Naive thymus-derived CD4-positive, alpha-beta T cell (primary cell): ENCODE measurements at places on chromosomes 5 and 9. TPM values are rescaled to one million over a fixed set of nuclear protein-coding genes. Genes with fewer than 3 reads are reported as not detected.

GRCh38 chr5:154267516-154267915, 77.0 kb downstream of the GALNT10 start:
- H3K4me1 ChIP-seq: peaks cover 18% of the 10 kb centered on the region
- no peak for DNase-seq
- no peak overlapping the region for H3K27ac ChIP-seq
- no peaks in the 10 kb centered on the region for H3K36me3 ChIP-seq
- H3K27me3 ChIP-seq: no peaks in the 10 kb centered on the region
- H3K4me3 ChIP-seq: no peak overlapping the region

DNA sequence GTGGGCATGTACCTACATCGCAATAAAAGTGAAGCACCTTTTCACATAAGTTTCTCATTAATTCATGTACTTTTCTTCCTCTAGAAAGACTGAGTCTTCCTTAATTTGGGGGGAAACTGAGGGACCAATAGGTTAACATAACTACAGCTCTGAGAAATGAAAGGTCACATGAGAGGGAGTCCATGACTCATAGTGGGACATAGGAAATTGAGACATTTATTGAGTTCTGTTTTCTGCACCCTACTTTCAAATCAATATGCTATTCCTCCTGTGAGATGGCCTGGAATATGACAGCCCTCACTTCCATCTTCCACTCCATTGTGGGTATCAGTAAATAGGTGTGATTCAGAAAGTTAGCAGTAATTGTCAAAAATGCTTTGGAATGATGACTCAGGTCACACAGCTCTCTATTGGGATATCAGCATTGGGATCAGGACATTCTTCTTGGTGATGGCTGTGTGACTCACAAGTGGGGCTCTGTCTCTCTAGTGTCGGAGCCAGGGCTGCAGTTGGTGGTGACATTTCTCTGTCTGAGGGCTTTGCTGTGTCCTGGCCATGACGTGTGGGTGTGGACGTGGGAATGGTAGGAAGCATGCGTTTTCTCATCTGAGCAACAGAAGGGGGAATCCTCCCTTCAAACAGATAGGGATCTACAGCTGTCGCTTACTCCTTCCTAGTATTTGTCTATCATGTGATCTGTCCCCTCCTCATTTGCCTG, 125.0 kb downstream of the TRIO start:
- H3K27me3 ChIP-seq: peaks cover 5% of the 10 kb centered on the region
- H3K36me3 ChIP-seq: no peaks in the 10 kb centered on the region
- H3K27ac ChIP-seq: no peak overlapping the region

GRCh38 chr5:123436201-123436600, 13.0 kb upstream of the CEP120 start:
- H3K4me3 ChIP-seq: no peak overlapping the region
- DNase-seq: no peak
- no peaks in the 10 kb centered on the region for H3K4me1 ChIP-seq
- H3K36me3 ChIP-seq: no peaks in the 10 kb centered on the region
- H3K27me3 ChIP-seq: no peaks in the 10 kb centered on the region

GRCh38 chr9:29285818-29286217, 1712.5 kb upstream of the C9orf72 start:
- no peaks in the 10 kb centered on the region for H3K27me3 ChIP-seq
- H3K27ac ChIP-seq: no peak overlapping the region
- no peak overlapping the region for H3K4me3 ChIP-seq
- H3K36me3 ChIP-seq: no peaks in the 10 kb centered on the region
- no peak for DNase-seq

DNA sequence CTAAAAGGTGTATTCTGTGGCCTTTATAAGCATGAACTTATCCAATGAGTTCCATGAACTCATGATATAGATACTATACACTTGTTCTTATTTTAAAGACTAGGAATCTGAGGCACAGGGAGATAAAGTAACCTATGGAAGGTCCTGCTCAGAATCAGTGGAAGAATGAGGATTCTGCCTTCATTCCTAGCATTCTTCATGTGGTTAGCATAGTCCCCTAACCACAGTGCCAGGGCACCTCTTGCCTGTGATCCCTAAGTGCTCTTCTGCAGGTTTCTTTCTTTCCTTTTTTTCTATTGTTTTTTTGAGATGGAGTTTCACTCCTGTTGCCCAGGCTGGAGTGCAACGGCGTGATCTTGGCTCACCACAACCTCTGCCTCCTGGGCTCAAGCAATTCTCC, 174.1 kb downstream of the C9orf152 start:
- no peak overlapping the region for H3K4me3 ChIP-seq
- H3K36me3 ChIP-seq: no peaks in the 10 kb centered on the region
- H3K27ac ChIP-seq: no peak overlapping the region
- peaks cover 19% of the 10 kb centered on the region for H3K4me1 ChIP-seq
- DNase-seq: no peak
- no peaks in the 10 kb centered on the region for H3K27me3 ChIP-seq

- H3K4me1 ChIP-seq: peaks cover 16% of the 10 kb centered on the region
- no peak overlapping the region for H3K4me3 ChIP-seq
- DNase-seq: no peak
- peaks cover 46% of the 10 kb centered on the region for H3K36me3 ChIP-seq
- H3K27me3 ChIP-seq: no peaks in the 10 kb centered on the region
- H3K27ac ChIP-seq: no peak overlapping the region
Measured at GRCh38 chr5:175681968-175682340, 24.1 kb downstream of the HRH2 start.

CBY3 gene
- not detected for total RNA-seq

DNA sequence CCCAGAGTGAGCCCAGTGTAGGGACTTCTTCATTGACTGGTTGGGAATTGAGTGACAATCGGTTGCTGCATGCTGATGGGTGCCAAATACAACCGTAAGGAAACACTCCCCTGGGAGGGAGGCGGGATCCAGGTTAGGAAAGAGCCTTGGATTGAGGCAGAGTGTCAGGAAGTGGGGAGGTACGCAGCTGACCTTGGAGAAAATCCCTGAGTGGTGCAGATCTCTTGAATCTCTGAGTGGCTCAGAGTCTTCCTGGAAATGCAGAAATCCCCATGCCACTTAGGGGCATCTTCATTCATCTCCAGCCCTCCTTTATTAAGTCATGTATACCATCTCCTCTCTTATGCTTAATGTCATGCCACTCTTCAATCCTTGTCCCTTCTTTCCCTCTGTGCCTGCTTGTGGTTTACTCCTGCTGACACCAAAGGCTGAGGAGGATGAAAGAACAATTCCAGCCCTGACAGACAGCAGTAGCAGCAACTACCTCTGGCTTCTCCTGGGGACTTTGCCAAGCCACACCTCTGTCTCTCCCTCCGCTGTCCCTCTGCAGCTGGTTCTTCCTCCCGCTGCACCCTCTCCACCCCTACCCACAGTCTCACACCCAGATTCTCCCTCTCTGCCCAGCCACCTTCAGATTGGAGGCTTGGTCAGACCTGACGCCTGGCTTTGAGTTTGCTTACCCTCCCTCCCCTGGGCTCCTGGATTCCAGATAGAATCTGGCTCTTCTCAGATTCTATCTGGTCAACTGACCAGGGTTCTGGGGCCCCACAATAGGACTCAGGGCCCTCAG, 14.1 kb upstream of the LCP2 start:
- peak overlapping the region; percentile 39 for H3K4me3 ChIP-seq
- no peaks in the 10 kb centered on the region for H3K36me3 ChIP-seq
- DNase-seq: no peak
- H3K4me1 ChIP-seq: peaks cover 50% of the 10 kb centered on the region
- no peaks in the 10 kb centered on the region for H3K27me3 ChIP-seq
- peak overlapping the region; percentile 69 for H3K27ac ChIP-seq

GABRA1 gene
- total RNA-seq: not detected

- no peaks in the 10 kb centered on the region for H3K4me1 ChIP-seq
- DNase-seq: no peak
- no peak overlapping the region for H3K27ac ChIP-seq
- H3K36me3 ChIP-seq: no peaks in the 10 kb centered on the region
Measured at GRCh38 chr5:153429761-153430380, 60.6 kb upstream of the GRIA1 start.

DNA sequence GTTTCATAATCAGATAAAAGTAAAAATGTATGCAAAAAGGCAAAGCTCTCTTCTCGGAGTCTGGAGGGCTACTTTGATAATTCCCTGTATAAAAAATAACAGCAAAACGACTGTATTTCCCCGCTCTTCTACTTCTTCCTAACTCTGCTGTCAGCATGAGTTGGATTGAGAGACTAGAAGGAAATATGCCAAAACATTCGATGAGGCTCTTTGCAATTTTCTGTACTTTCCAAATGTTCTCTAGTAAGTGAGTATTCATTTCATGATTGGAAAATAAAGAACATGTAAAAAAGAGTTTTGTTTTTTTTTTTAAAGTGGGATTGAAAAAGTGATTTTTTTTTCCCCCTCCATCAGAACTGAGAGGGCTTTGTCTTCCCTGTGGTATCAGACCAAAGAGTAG, 677.5 kb downstream of the ACTL7B start:
- no peaks in the 10 kb centered on the region for H3K27me3 ChIP-seq
- no peaks in the 10 kb centered on the region for H3K4me1 ChIP-seq
- DNase-seq: no peak
- H3K4me3 ChIP-seq: no peak overlapping the region

GRCh38 chr5:59038798-59039295, 456.0 kb downstream of the RAB3C start:
- H3K4me3 ChIP-seq: peak overlapping the region; percentile 51
- DNase-seq: no peak
- H3K36me3 ChIP-seq: no peaks in the 10 kb centered on the region
- peak overlapping the region; percentile 86 for H3K27ac ChIP-seq
- H3K27me3 ChIP-seq: no peaks in the 10 kb centered on the region
- peaks cover 36% of the 10 kb centered on the region for H3K4me1 ChIP-seq

GGTA1 gene
- total RNA-seq: not detected in 2 replicates

DNA sequence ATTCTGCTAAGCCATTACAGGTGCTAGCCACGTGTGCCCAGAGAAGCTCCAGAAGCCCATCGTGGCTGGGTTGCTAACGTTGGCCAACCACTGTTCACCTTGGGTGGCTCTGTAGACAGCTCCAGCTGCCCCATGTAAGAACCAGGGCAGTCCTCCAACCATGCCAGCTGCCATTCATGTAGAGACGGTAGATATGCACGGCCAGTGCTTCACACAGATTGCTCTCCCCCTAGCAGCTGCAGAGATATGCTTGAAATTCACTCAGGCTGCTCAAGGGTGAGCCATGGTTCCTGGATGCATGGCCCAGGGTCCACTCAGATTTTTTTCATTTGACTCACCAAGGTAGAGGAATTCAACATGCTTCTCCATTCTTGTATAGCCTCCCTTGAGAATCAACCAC, 31.0 kb downstream of the GADD45G start:
- no peaks in the 10 kb centered on the region for H3K4me1 ChIP-seq
- no peaks in the 10 kb centered on the region for H3K36me3 ChIP-seq

- no peak for DNase-seq
- H3K27ac ChIP-seq: no peak overlapping the region
- H3K27me3 ChIP-seq: no peaks in the 10 kb centered on the region
- no peaks in the 10 kb centered on the region for H3K4me1 ChIP-seq
Measured at GRCh38 chr9:22416692-22417060, 29.9 kb upstream of the DMRTA1 start.

- no peak for DNase-seq
- H3K27me3 ChIP-seq: no peaks in the 10 kb centered on the region
- no peak overlapping the region for H3K27ac ChIP-seq
- H3K4me3 ChIP-seq: no peak overlapping the region
- no peaks in the 10 kb centered on the region for H3K36me3 ChIP-seq
Measured at GRCh38 chr9:70597886-70598285, 183.4 kb upstream of the KLF9 start.

GRCh38 chr9:132408521-132408920, 1.5 kb upstream of the CFAP77 start:
- H3K4me3 ChIP-seq: no peak overlapping the region
- no peak for DNase-seq
- H3K27ac ChIP-seq: no peak overlapping the region
- no peaks in the 10 kb centered on the region for H3K27me3 ChIP-seq
- H3K36me3 ChIP-seq: no peaks in the 10 kb centered on the region
